DMS 273 treated with DMSO at 0.1 percent for 48 hours (cell line): ENCODE measurements at places on chromosomes 2 and 18.
A peak's percentile ranks its signal among the peaks of the same experiment; 100 is the strongest.

GRCh38 chr2:20015482-20016083, 3.1 kb upstream of the MATN3 start:
- DNase-seq, result peak; percentile 16

DNA sequence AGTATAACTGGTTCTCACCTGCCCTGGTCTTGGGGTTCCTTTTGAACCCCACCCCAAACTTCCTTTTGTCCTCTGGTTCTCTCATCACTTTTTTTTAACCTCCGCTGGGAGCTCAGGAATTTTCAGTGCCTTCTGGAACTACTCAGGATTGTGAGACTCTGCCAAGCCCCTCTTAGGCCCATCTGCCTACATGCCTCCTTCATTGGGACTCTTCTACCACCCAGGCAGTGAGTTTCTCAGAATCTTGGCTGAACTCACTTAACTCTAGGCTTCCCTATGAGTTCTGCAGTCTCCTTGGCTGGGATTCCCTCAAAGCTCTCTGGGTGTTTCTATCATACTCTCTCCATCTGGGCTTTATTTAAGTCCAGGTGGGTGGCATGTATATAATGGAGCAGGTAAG, 86.3 kb downstream of the MDH1 start:
- no peak for DNase-seq

DNA sequence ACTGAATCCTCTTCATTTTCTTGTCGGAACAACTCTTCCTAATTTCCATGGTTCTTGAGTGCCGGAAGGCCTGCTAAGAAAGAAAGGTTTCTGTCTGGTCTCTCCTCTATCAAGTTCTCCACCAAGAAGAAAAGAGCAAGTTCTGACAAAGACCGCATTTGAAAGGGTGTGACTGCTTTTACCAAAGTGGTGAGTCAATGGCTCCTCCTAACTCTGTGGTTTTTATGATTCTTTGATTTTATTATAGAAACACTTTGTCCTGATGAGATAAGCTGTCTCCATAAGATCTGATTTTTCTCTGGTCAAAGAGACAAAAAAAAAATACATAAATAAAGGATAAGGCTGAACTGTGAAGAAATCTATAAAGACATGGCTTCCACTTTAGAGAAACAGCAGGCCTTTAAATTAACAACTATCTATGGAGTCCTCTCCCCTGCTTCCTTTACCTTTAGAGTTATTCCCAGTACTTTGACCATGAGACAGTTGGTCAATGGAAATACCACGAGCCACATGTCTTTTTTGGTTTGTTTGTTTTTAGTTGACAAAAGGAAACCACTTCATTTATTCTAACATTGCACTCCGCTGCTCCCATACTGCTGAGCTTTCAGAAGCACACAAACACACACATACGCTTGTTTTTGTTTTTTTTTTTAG, 67.7 kb downstream of the REL start:
- DNase-seq, result no peak

DNA sequence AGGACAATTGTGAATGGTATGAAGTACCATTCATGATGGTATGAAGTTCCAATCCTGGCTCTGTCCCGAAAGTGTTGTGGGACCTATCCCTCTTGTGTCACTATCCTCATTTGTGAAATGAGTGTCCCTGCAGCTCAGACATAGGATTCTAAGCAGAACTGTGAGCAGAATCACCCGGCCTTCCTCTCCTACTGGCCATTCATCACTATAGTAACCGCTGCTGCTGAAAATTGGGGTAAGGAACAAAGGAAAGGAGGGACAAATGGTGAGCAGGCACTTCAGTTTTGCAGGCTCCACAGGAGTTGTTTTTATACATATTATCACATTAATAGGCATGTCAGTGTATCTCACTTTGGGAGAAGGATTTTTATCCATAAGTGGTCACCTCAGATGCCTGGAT, 27.4 kb downstream of the SMYD1 start:
- no peak for DNase-seq

DNA sequence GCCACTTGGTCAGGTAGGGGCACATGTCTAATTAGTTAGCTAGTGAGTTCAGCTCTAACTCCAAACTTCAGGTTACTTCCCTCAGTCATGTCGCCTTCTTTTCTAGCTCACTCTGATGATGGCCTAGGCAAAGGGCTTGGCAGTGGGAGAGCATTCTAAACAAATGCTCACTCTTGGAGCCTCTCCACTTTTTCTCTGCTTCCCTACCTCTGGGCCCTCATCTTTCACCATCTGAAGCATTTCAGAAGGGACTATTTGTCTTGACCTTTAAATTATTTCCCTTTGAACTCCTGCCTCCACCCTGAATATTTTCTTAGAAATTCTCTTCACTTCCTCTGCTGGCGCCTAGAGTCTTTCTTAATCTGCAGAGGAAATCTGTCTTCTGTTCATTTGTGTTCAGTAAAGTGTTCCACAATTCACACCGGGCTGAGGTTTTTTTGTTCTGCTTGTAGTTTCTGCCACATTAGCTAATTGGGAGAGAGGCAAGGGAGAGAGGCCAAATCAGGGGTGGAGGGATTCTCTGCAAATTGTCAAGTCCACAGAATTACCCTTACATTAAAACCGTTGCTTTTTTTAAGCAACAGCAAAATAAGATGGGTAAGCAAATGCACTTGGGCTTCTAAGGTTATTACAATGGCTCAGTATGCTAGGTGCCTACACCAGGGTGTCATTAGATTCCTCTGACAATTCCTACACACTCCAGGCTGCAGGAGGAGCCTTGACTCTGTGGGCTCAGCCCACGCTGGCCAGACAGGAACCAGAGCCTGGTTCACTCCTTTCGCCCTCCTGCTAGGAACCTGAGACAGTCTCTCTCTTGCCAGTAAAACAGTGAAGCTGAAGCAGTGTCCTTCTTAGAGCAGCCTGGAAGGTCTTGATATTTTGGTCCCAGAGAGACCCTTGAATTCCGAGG, 5.5 kb downstream of the MSGN1 start:
- no peak for DNase-seq

GRCh38 chr2:237223201-237223861, 137.6 kb downstream of the COPS8 start:
- DNase-seq, result no peak

GRCh38 chr2:148511883-148512282, 132.7 kb upstream of the EPC2 start:
- no peak for DNase-seq

DNA sequence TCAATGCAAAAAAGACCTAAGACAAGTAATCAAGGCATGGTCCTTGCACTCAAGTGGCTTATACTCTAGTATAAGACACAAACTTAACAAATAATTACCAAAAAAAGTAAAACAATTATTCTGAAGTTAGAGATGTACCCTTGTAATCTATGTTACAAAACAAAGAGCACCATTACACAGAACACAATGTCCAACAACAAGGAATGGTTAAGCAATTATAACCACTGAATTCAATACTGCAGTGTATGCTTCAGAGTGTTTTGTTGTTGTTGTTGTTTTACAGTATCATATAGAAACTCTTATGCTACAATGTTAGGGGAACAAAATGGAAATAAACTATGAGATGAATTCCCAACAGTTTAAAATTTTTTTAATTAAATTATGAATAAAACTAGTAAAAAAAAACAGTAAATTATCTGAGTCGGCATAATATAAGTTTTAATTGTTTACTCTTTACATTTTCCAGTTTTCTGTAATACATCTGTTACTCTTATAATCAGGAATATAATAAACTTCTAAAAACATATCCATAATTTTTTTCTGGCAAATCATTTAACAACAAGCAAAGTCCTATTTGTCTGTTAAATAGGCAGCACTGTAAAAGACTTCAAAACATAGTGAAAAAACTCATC, 29.2 kb downstream of the ROCK2 start:
- no peak for DNase-seq

DNA sequence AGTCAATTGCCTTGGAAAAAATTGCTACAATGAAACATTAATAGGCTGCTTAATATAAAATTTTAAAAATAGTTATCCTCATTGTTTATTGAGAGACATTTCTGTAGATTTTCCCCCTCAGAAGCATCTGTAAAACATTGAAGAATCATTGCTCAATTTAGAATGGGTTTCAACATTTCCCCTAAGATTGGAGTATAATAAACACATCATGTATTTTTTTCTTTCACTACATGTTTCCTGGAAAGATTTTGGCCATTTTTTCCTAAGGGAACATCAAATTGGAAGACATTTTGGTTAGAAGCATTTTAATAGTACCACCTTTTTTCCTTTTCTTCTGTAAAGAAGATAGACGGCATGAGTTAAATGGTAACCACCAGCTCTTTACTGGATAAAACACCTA, 443.2 kb upstream of the SPHKAP start:
- no peak for DNase-seq

DNA sequence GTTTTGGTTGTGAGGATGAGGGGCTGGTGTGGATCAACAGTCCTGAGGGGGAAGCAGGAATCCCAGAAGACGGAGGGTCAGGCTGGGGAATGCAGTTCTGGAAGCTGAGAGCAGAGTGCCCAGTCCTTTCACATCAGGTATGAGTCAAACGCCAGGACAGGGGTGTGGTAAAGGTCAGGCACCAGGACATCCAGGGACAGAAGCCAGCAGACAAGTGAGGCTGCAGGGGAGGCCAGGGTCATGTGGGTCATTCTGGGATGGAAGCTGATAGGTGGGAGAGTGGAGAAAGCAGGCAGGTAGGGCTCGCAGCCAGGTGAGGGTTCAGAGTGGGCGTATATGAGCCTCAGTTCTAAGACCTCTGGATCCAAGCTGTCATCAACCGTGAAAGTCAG, 12.8 kb upstream of the GNLY start:
- DNase-seq, result no peak

- DNase-seq, result no peak
These were observed 158.2 kb upstream of the MYCN start for GRCh38 chr2:15782009-15782751.

DNA sequence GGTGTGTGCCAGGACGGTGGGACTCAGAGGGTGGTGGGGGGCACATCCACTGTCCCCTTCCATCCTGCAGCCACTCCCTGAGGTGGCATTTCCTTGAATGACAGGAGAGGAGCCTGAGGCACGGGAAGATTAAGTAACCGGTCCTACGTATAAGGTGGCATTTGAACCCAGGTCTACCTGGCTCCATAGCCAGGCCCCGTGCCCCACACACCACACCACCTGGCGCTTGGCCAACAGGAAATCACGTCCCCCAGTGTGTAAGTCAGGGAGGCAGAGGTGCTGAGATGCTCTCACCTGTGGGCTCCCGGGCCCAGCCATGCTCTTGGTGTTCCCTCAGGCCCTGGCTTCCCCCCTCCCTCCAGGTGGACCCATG, 53.7 kb downstream of the HPCAL1 start:
- no peak for DNase-seq

DNA sequence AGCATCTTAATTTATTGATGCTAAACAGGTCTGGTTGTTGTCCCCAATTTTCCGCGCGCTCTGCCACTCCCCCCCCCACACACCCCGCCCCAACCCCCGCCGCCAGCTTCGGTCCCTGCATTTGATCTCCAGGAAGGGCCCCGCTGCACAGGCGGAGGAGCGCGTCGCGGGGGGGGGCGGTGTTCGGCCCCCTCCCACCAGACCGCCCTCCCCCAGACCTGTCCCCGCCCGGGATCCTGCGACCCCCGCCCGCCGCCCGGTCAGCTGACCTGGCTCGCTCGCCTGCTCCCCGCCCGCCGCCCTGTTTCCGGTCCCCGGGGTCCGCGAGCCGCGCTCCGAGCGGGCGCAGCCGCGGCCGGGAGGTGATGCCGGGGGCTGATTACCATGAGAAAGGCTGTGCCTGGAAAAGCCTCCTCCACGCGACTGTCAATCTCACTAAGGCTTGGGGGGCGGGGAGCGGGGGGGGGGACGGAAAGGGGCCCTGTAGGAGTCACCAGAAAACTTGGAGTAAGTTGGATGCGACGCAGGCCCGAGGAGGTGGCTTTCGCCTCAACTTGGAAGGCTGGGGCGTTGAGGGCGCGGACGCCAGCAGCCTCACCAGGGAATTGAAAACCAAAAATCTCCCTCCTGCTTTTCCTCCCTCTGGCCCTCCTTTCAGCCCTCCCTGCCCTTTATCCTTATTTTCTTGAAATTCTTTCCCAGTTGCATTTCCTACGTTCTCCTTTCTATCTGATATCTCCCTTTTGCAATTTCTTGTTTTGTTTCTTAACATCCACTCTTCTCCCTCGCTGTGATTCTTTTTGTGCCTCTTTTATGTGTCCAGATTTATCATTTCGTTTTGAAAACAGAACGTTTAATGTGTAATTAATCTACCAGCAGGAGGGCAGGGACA, 4.4 kb upstream of the ZEB2 start:
- DNase-seq, result peak; percentile 28

DNA sequence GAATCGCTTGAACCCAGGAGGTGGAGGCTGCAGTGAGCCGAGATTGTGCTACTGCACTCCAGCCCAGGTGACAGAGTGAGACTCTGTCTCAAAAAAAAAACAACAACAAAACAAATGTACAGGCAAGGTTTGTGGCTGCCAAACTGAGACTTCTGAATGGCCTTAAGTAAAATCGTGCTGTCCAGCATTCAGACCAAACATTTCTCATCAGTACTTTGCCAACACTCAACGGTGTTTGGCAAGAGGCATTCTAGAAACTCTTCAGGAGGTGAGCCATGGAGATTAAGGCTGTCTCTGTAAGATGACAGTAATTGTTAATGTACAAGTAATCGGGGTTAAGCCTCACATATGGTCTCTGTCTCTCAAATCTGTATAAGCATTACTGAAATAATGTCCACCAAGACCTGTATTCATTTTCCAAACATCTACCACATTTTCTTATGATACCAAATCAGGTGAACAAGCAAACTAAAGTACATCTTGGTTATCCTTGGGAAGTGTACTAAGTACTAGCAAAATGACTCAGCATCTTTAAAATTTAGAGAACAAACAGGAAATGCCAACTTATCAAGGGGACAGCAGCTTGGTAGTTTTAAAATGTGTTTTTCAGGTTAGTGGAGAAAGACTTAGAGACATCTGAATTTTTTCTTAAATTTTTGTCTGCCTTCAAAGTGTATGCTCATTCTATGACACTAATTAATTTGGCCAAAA, 29.3 kb downstream of the SERPINE2 start:
- DNase-seq, result no peak

GRCh38 chr2:53711271-53711780, 56.3 kb upstream of the CHAC2 start:
- DNase-seq, result no peak

- no peak for DNase-seq
These were observed 234.8 kb downstream of the DSEL start for GRCh38 chr18:67281746-67282145.

- DNase-seq, result no peak
These were observed 243.1 kb downstream of the AGPS start for GRCh38 chr2:177635696-177636095.

- no peak for DNase-seq
These were observed 11.1 kb downstream of the AMMECR1L start for GRCh38 chr2:127874378-127875269.
